ENCODE measurements at places on chromosomes 13 and 19.
A peak's percentile ranks its signal among the peaks of the same experiment; 100 is the strongest.

- no peak for DNase-seq
Observed at GRCh38 chr13:73275163-73275562, 216.4 kb downstream of the KLF5 start.

DNA sequence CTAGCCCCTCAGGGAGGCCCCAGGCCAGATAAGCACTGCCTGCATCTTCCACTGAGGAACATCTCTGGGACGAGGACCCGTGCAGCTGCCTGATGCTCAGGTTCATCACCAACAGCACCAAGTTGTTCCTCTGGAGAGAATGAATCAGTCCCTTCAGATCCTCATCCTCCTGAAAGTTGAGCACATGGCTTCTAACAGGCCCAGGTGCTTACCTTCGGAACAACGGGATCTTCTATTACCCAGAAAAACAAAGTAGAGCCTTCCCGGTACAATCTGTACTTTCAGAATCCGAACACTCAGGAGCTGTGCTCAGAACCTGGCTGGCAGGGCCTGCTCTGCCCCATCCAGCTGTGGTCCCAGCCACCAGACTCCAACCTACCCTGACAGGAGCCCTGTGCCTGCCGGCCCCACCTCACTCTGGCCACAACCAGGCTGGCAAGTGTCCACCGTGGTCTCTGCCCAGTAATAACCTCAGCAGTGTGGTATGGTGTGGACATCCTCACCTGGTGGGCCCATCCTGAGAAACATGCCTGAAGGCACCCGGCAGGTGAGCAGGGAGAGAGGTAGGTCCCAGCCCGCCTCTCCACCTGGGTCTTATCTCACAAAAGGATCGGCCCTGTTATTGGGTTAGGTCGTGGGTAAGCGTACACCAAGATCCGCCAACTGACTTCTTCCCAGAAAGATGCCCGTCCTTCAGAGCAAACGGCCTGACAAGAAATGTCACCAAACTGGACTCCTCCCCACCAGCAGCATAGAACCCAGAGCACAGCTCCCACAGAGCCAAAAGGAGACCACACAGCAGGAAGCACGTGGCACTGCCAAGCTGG, 34.1 kb downstream of the ELL start:
- no peak for DNase-seq

GRCh38 chr13:66534561-66534960, 695.6 kb downstream of the PCDH9 start:
- DNase-seq, result no peak

DNA sequence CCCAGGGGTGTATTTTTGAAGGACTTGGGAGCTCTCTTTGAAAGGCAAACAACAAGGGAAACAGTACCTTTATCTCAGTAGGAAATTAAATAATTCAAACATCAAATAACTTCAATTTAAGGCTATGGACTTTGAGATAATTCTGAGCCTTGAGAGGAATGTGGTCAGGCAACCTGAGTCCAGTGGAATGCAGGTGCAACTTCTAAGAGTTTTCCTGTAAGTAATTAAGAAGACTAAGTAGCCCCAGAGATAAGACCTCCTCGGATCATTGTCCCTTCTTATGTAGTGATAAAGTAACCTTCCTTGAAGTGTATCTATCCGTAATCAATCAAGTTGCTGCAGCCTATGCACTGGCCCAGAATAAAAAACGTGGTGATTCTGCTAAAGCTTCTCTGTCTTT, 29.2 kb downstream of the ZNF701 start:
- no peak for DNase-seq

GRCh38 chr19:46761418-46761831, 15.2 kb upstream of the STRN4 start:
- DNase-seq, result no peak

- DNase-seq, result no peak
Observed at GRCh38 chr13:98881390-98881789, 96.5 kb downstream of the DOCK9 start.

GRCh38 chr13:96728463-96728862, 265.8 kb downstream of the OXGR1 start:
- DNase-seq, result no peak

- DNase-seq, result no peak
Observed at GRCh38 chr13:34748073-34748472, 194.0 kb upstream of the NBEA start.

- DNase-seq, result no peak
Observed at GRCh38 chr13:29704648-29705047, 109.2 kb upstream of the SLC7A1 start.

DNA sequence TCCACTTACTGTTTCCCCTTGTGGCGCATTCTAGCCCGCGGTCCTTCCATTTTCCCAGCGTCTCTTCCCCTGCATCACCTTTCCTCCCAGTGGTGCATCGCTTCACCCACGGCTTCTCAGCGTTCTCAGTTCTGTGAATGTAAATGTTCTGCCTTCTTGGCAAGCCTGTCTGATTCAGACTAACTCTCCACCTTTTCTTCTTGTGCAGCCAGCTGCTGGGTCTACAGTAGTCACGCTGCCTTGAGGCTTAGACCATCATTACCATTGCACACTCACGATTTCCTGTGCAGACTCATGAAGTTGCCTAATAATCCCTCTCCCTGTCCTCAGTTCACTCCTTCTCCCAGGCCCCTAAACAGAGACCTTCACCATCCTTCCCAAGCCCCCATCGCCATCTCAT, 75.0 kb downstream of the DHRS12 start:
- peak; percentile 49 for DNase-seq
